ENCODE measurements at places on chromosomes 6 and 20. TPM values are rescaled to one million over a fixed set of nuclear protein-coding genes. Genes with fewer than 3 reads are reported as not detected.

DNA sequence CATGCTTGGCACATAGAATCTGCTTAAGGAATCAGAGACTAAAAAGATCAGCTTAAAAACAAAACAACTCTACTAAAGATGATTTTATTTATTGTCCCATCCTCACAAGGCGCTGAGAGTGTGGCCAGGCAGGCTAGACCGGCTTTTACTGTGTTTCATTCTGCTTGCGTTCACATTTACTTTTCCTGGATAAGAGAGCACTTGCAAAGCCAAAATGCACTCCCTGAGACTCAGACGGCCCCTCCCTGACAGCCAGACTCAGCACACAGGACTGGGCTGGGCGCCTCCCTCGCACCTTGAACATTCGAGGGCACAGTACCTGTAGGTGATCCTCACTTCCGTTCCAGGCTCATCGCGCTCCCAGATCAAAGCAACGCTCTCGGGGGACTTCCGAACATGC, 10.2 kb downstream of the ACSS1 start:
- no peak for DNase-seq

The HCRTR2 gene
- total RNA-seq = not detected

DNA sequence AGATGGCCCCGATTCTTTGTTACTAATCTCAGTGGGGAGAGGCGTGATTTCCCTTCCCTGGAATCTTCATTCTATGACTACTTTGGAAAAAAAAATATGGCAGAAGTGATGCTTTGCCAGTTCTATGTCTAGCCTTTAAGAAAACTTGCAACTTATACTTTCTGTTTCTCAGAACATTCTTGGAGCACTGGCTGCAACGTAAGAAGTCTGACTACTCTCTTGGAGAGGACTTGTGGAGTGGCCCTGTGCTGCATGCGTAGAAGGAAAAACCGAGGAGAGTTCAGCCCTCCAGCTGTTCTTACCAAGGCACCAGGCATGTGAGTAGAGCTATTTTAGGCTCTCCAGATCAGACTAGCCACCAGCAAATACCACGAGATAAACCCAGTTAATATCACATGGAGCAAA, 77.6 kb upstream of the STXBP5 start:
- no peak for DNase-seq

DNA sequence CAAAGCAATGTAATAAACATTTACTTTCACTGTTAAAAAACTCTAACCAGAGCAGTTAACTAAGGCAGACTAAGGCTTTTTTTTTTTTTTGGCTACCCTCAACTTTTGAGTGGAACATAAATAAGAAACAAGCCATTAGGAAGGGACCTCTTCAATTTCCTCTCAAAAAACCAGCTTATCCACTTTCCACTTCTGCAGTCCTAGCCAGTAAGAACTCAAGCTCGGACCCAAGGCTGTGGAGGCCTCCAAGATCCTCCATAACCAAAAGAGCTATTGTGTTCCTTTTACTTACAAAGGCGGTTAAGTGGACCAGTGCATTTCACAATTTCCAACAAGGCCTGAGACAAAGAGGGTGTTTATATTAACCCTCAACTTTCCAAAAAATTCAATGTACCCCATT, 5.3 kb downstream of the KCNK5 start:
- no peak for DNase-seq

DNA sequence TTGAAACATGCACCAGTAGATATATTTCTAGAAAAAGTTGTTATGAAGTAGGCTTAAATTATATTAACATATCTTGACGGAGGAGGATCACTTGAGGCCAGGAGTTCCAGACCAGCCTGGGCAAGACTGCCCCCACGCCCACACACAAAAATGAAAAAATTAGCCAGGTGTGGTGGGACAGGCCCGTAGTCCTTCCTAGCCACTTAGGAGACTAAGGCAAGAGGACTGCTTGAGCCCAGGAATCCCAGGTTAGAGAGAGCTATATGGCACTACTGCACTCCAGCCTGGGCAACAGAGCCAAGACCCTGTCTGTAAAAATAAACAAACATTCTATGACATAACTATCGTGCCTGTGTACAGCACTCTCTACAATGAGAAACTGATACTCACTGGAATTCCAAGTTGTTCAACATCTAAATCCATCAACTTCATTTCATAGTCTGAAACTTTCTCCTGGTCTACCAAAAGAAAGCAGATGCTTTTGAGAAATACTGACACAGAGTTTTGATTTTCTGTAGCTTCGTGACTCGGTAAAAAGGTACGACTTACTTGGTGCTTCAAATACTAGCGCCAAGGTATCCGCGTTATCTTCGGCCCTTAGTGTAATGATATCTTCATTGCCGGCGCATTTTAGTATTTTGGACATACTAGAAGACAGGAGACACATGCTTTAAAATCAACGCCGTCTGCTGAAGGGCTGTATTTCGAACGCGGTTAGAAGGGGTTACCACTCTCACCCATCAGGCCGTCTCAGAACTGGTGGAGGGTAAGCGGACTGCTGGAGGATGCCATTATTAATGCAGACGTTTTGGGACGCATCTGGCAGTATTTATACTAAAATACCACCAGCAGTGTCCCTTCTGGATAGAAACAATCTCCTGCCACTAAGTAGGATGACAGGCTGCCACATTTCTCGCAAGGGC, 1.3 kb downstream of the PCNA start:
- DNase-seq = peak; percentile 23

GRCh38 chr20:57383447-57384347, 7.5 kb upstream of the RBM38 start:
- no peak for DNase-seq

DNA sequence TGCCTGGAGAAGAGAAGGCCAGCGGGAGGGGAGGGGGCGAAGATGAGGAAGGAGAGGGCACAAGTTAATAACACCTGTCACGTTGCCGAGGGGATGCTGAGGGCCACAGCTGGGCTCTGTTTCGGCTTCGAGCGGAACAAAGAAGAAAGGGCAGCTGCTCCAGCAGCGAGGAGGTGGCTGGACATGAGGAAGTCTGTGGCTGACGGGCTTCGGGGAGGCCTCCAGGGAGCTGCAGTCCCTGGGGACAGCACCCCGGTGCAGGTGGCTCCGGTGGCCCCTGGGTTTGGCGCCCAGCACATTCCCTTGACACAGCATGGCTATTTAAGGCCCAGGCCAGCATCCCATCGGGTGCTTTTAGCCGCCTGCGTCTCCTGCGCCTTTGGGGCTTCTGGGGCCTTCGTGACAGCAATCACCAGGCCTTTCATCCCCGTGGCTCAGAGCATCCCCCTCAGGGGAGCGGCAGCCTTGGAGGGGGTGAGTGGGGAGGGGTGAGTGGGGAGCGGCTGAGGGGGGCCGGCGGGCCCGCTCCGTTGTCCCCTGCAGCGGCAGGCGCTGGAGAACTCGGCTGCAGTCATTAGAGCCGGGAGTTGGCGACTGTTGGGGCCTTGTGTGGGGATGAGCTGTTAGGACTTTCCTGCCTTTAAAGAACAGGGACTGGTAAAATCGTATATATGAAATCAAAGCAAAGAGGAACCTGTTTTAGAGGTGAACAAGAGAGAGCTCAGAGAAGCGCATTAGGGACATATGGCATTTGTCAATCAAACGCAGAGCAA, 99.0 kb downstream of the TMEM242 start:
- DNase-seq = no peak

GRCh38 chr6:138250513-138251247, 32.4 kb upstream of the PBOV1 start:
- DNase-seq = no peak

- DNase-seq = no peak
These were observed 206.5 kb upstream of the RREB1 start for GRCh38 chr6:6901205-6901719.
